Stimulated activated memory B cell treated with anti-CD40 and anti-IgM and Interleukin-4, amounts not matched to agents 10 μg/mL and 1 μg/mL and 100 μg/mL, for 72 hours (primary cell): ENCODE measurements at places on chromosomes 11 and 22.

GRCh38 chr11:31643857-31644256, 134.3 kb downstream of the ELP4 start:
- ATAC-seq = no peak

GRCh38 chr22:11253000-11253511, 4274.9 kb upstream of the OR11H1 start:
- ATAC-seq = peak; percentile 43

- no peak for ATAC-seq
Observed at GRCh38 chr11:77723024-77723423, 85.4 kb upstream of the CLNS1A start.

DNA sequence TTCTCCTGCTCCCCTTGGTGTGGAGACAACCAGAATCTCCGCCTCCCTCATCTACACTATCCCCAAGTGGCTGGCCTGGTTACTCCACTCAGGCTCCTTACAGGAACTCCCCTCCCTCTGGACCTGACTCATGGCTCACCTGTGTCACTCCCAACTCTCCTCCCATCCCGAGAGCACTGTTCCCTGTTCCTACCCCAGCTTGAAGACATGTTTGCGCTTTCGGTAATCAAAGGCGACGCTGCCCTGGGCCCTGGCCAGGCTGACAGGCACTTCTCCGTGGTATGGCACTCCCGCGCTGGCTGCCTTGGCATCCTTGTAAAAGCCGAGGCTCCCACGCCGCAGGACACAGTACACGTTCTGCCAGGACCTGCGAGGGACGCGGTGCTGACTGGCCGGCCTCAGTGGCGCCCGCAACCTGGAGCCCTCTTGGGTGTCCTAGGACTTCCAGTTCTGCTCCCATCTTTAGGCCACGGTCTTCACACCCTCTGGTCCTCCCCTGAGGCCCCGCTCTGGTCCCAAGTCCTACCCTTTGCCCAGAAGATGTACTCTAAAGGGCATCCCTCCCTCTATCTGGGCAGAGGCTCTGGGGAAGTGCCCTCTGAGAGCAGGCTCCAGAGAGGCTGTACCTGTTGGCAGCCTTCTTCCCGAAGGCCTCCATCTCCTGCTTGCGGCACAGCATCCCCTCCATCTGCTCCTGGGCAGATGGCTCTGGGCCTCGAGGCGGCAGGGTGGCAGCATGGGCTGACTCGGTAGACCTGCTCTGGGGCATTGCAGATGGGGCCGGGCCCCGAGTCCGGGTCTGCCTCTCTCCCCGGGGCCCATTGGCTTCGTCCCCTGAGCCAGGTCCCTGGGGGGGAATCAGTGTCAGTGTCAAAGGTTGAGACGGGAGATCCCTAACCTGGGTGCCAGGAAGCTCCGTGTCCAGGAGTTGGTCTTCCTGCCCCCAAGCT, 9.4 kb upstream of the RBM4B start:
- ATAC-seq = no peak

- no peak for ATAC-seq
Observed at GRCh38 chr22:50143096-50143495, 27.4 kb upstream of the PANX2 start.

DNA sequence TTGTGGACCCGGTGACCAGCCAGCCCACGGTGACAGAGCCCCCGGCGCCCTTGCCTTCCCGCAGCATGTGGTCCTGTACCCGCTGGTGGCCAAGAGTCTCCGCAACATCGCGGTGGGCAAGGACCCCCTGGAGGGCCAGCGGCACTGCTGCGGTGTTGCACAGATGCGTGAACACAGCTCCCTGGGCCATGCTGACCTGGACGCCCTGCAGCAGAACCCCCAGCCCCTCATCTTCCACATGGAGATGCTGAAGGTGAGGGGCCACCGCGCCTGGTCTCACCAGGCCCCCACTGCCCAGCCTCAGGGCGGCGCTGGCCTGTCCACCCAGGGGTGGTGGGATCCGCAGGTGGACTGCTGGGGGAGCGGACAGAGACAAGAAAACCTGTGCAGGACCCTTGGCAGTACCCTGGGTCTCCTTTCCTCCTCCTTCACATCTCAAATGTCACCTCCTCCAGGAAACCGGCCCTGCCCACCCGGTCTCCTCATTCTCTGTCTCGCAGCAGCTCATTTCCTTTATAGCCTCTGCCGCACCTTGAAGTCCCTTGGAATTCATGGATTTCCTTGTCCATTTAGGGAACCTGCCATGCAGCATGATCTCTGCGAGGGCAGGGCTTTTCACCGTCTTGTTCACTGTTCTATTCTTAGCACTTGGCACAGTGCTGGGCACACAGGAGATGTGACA, 6.5 kb downstream of the AIP start:
- ATAC-seq = no peak

DNA sequence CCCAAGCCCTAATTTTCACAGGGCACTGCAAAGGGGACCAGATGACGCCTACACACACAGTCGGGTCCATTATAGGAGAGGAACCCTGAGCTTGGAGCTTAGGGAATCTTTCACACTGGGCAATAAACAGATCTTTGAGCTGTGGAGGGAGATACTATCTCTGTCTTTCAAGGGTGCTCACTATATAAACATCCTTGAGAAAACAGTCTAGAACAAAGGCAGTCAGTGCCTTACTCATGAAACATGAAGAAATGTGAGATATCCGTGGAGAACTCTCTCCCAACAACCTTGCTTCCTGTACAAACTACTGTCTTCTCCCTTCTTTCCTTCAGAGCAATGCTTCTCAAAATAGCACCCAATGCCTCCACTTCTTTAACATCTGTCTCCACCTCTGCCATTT, 109.0 kb upstream of the APOA1 start:
- no peak for ATAC-seq

GRCh38 chr22:22878801-22879674, 8.6 kb upstream of the IGLL5 start:
- no peak for ATAC-seq

DNA sequence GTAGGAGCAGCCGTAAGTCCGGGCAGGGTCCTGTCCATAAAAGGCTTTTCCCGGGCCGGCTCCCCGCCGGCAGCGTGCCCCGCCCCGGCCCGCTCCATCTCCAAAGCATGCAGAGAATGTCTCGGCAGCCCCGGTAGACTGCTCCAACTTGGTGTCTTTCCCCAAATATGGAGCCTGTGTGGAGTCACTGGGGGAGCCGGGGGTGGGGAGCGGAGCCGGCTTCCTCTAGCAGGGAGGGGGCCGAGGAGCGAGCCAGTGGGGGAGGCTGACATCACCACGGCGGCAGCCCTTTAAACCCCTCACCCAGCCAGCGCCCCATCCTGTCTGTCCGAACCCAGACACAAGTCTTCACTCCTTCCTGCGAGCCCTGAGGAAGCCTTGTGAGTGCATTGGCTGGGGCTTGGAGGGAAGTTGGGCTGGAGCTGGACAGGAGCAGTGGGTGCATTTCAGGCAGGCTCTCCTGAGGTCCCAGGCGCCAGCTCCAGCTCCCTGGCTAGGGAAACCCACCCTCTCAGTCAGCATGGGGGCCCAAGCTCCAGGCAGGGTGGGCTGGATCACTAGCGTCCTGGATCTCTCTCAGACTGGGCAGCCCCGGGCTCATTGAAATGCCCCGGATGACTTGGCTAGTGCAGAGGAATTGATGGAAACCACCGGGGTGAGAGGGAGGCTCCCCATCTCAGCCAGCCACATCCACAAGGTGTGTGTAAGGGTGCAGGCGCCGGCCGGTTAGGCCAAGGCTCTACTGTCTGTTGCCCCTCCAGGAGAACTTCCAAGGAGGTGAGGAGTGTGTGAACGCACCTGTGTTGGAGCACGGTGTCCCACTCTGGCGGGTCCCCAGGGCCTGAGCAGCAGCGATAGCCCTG, at the start of gene TAGLN:
Gene TAGLN, plus strand, starts transcription at position 318 of the 863 bp plus-strand sequence. CDS start 3,644 bp downstream, outside the sequence.
- ATAC-seq = no peak

DNA sequence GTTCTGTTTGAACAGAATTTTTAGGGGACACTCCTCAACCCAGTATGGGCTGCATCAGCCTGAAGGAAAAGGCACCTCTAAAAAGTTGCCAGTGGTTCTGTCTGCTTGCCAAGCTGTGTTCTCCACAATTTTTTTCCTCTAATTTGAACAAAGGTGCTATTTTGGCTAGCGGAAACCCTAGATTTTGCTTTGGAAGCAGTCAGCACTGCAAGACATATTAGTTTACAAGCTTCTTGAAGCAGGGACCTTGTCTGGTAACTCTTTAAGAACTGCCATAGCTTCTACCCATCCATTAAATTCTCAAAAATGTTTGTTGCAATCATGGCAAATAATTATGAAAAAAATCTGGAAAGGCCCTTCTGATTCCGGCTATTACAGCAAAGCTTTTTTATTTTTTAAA, 75.6 kb upstream of the HEPHL1 start:
- ATAC-seq = no peak

GRCh38 chr11:87422566-87422965, 384.8 kb downstream of the TMEM135 start:
- ATAC-seq = no peak

- no peak for ATAC-seq
Observed at GRCh38 chr22:38798496-38798895, 4.6 kb upstream of the DNAL4 start.

- ATAC-seq = peak; percentile 87
Observed at GRCh38 chr11:3853899-3854659, 1.4 kb upstream of the STIM1 start.

GRCh38 chr11:97965849-97966646, 1054.7 kb upstream of the CNTN5 start:
- ATAC-seq = no peak

GRCh38 chr11:125344846-125345420, 151.1 kb downstream of the FEZ1 start:
- no peak for ATAC-seq

GRCh38 chr11:114280696-114281095, 15.5 kb upstream of the NNMT start:
- no peak for ATAC-seq

DNA sequence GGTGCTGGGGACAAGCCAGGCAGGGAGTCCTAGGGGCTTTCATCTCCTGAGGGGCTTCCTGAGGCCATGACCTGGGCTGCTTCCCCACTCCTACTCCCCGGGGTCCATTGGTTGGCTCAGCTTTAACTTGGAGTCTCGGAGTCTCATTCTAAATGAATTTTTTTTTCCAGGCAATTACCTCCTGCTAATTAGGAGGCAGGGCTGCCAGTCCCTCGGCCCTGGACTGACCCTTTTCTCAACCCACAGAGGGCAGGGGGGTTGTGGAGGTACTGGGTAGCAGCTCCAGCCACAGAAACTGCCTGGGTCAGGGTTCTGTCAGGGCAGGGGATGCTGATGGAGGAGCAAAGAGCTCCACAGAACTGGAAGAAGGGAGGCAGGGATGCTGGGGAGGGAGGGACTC, 11.9 kb downstream of the SYT7 start:
- no peak for ATAC-seq

DNA sequence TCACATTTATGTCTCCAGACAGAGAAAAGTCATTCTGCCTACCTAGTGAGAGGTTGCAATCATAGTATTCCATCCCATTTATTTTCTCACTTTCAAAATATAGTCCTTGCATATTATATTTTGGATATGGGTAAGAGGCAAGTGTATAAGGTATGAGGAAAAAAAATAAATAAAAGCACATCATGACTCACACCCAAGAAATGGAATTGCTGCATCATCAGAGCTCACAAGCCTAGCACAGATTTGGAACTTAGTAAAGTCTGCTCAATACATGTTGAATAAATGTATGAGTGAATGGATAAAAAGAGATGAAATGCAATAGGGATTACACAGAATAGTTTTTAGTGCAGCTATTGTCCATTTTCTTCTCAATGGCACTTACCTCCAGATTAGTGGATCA, 2.5 kb upstream of the OR51G1 start:
- ATAC-seq = no peak

DNA sequence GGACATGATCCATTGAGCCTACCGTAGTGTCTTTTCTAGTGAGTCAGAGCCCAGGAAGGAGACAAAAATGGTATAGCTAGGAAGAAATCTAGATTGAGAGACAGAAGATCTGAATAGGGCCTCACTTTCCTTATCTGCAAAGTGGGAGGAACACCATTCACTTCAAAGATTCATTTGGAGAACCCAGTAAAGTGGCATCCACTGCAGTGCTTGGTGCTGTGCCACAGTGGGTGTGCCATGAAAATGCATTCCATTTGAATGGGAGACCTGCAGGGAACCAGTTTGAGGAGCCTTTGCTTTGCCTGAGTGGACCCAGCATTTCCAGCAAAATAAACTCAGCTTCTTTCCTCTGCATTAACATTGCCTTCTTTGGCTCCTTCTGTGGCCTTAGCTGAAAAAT, 470.5 kb upstream of the CADM1 start:
- ATAC-seq = no peak

DNA sequence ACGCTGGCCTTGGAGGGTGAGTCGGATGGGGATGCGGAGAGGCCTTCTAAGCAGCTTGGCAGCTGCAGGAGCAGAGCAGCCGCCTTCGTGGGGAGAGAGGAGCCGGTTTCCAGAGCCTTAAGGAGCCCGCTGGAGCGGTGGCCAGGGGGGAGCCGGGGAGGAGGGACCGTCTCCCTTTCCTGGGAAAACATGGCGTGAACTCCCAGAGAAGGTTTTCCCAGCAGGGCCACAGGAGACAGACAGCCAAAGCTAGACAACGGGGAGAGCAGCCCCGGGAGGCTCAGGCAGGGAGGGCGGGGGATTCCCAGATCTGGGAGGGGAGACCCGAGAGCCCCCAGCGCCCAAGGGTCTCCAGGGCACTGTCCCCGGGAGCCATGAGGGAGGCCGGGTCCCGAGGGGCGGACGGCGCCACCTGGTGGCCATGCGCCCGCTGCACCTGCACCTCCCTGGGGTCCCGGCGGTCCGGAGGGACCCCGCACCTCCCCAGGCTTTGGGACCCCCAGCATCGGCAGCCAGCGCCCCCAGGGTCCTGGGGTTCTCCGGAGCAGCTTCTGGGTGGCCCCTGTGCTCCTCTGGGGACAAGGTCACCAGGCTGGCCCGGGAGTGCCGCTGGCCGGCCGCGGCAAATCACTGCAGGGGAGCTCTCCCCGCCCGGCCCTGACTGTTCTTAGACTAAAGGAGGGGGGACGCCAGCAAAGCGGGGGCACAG, 2.4 kb upstream of the SYT8 start:
- peak; percentile 74 for ATAC-seq

DNA sequence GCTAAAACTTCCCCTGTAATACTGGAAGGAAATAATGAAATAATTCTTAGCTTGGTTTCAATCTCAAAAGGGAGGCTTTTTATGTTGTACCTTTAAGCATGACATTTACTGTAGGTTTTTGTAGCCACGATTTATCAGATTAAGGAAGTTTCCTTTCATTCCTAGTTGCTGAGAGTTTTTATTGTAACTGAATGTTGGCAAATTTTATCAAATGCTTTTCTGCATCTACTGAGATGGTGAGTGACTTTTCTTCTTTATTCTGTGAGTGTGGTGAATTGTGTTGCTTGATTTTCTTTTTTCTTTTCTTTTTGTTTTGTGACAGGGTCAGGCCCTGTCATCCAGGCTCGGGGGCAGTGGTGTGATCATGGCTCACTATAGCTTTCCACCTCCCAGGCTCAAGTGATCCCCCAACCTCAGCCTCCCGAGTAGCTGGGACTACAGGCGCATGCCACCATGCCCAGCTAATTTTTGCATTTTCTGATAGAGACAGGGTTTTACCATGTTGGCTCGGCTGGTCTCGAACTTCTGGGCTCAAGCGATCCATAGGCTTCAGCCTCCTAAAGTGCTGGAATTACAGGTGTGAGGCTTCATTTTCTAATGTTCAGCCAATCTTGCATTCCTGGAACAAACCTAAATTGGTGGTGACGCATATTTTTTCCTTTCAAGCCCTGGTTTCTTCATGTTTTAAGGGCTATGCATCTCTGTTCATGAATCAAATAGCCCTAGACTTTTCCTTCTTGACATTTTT, 26.2 kb downstream of the SUSD2 start:
- ATAC-seq = no peak
